ENCODE measurements at places on chromosomes 13 and 19.
A peak's percentile ranks its signal among the peaks of the same experiment; 100 is the strongest.

DNA sequence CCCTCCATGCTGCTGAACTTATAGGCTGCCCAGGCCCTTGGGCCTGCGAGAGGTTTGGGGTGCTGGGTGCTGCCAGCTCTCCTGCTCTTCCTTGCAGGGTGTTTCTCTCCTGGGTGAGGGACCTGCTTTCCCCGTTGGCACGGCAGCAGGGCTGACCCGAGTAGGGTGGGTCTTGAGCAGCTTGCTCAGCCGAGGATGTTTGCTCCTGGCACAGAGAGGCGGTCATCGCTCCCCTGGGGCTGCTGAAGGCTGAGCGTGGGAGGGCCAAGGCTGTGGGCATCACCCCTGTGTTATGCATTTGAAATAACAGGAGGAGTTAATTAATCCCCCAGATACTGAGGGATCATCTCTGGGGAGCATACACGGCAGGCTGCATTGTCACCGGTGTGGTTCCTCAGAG lies 5.3 kb downstream of the KCTD15 start:
- no peak for DNase-seq

GRCh38 chr13:21673789-21674489 lies 3.1 kb downstream of the FGF9 start:
- DNase-seq: peak; percentile 45

- no peak for DNase-seq
These were observed 87.2 kb downstream of the RXFP2 start for GRCh38 chr13:31826521-31826920.

DNA sequence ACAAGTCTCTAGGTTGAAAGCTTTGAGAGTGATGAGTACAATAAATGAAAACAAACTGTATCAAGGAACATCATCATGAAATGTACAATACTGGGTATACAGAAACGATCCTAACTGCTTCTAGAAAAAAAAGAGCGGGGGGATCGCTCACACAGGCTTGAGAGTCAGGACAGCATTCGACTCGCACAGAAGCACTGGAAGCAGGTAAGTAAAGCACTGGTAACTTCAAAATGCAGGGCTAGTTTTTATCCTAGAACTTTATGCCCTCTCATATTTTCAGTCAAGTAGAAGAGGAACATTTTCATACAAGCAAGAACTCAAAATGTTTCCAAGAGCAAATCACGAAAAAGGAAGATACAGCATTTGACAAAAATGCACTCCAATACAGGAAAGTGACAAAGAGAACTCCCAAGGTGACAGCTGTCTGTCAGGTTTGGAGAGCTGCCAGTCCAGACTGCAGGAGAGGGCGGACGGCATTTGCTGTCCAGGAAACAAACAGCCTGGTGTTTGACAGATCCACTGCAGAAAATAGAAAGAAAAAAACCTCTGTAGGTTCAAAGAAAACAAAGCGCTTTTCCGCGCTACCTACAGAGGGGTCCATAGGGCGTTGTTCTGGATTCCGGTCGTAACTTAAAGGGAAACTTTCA lies 58.2 kb upstream of the XPO4 start:
- no peak for DNase-seq

GRCh38 chr19:16372065-16372915 lies 47.7 kb downstream of the KLF2 start:
- no peak for DNase-seq

GRCh38 chr19:44598880-44599279 lies 14.5 kb upstream of the IGSF23 start:
- DNase-seq: no peak

- no peak for DNase-seq
These were observed 26.4 kb downstream of the AKAP11 start for GRCh38 chr13:42298392-42298791.

- no peak for DNase-seq
These were observed 437.6 kb upstream of the ARGLU1 start for GRCh38 chr13:107005577-107005976.

GRCh38 chr19:46373491-46374359 lies 26.8 kb downstream of the PPP5C start:
- no peak for DNase-seq

- DNase-seq: peak; percentile 37
These were observed 1.4 kb downstream of the PEG3 start for GRCh38 chr19:56838909-56839651.

DNA sequence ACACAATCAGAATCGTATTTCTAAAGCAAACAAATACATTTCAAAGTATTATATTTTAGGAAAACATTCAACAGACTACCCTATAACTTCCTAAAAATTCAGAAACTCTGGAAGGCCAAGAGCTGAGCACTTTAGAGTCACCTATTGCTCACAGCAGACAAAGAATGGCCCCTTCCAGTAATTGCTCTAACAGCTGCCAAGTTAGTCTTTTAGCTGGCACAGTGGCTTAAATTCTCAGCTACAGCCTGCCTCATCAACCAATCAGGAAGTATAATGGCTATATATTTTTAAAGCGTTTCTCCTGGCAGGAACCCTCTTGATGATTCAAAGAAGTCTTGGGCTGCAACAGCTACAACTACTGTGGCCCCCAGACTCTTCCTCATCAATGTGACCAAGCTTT lies 14.9 kb upstream of the SLITRK5 start:
- DNase-seq: no peak

GRCh38 chr19:3450796-3451411 lies 29.4 kb downstream of the SMIM24 start:
- DNase-seq: no peak

- DNase-seq: no peak
These were observed at the start of gene IFNL1 for GRCh38 chr19:39296055-39296645. Gene IFNL1, plus strand, starts transcription at chr19:39296407. Its CDS starts 15 bp downstream, at chr19:39296422.

GRCh38 chr13:113581871-113582270 lies 2.7 kb upstream of the TFDP1 start:
- no peak for DNase-seq

DNA sequence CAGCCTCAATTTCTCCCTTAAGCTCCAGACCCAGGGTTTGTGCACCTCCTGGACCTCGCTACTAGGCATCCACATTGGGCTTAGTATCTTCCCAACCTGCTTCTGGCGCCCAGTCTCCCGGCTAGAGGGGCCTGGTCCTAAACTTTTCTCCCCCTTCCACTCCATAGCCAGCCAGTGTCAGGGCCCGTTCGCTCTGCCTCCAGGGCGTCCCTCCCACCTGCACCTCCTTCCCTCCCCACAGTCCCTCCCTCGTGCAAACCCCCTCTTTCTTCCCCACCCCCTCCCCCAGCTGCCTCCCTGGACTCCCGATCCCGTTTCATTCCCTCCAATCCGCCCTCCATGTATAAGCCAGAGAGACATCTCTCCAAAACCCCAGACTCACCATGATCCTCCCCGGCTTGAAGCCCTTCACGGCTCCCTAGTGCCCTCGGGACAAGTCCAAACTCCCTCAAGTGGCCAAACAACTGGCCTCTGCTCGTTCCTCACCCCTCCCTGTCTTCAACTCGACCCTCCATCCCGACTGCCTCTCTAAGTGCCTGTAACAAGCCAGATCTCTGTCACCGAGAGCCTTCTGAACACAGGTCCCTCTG lies 997 bp upstream of the SAMD4B start:
- peak; percentile 26 for DNase-seq

DNA sequence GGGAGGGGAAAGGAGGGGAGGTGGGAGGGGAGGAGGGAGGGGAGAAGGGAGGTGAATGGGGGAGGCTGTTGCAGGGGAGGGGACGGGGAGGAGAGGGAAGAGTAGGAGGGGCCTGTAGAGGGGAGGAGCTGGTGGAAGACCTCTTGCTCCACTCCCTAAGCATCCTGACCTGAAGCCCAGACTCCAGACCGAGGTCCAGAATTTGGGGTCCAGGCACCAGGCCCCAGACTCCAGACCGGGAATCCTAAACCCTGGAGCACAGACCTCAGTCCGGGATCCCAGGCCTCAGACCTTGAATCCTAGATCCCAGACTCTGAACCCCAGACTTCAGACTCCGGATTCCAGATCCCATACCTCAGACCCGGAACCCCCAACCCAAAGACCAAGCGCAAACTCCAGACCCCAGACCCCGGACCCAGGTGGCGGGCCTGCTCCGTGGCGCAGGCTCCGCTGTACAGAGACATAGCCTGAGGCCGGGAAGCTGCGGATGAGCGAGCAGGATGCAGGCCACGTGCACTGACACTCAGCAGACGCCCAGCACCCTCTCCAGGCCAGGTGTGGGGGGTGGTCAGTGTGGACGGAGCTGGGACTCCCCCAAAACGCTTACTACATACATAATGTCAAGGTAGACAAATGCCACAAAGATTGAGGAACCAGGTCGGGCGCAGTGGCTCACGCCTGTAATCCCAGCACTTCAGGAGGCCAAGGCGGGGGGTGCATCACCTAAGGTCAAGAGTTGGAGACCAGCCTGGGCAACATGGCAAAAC lies 710 bp upstream of the BTBD2 start:
- DNase-seq: peak; percentile 39

- no peak for DNase-seq
These were observed 6.0 kb upstream of the CCER2 start for GRCh38 chr19:38917921-38918491.

GRCh38 chr19:325937-326565 lies 18.5 kb downstream of the MIER2 start:
- no peak for DNase-seq
